ENCODE measurements at places on chromosomes 5 and 9.

- no peak for DNase-seq
These were observed 126.8 kb upstream of the FBXL7 start for GRCh38 chr5:15373151-15373550.

DNA sequence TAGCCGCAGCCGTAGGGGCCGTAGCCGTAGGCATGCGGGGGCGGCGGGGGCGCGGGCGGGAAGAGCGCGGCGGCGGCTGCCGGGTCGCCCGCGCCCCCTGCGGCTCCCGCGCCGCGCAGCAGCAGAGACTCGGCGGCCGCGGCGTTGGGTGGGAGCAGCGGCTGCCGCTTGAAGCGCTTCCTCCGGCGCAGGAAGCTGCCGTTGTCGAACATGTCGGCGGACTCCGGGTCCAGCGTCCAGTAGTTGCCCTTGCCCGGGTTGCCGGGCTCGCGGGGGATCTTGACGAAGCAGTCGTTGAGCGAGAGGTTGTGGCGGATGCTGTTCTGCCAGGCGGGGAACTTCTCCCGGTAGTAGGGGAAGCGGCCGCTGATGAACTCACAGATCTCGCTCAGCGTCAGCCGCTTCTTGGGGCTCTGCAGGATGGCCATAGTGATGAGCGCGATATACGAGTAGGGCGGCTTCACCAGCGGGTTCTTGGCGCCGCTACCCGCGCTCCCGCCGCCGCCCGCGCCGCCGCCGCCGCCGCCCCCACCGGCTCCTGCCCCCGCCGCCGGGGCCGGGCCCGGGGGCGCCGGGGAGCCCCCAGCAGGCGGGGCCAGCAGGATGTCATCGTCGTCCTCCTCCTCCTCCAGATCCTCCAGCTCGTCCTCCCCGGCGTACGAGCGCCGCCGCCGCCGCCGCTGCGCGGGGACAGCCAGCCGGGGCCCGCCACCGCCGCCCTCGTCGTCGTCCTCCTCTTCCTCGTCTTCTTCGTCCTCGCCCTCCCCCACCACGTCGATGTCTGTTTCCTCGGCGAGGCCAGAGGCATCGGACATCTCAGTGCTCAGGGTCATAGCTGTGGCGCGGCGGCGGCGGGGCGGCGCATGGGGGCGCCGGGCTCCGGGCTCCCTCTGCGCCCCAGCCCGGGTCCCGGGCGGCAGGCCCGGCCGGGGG, 781 bp downstream of the FOXD1 start:
- DNase-seq: peak; percentile 69

DNA sequence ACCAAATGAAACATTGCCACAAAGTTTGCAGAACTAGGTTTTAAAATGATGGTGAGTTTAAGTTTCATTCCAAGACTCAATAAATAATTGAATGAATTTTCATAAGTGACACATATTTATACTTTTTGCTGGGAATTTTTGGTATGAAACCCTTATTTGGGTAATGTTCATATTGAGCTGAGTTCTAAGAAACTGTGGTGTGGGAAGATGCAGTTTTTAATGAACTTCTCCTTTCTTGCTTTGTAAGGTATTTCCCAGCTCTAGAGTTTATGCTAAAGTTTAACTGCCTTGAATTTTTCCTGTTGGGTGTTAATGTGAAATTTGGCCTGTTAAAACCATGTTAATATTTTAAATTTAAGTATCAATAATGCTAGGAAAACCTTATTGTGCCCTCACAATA, 15.1 kb downstream of the RABGAP1 start:
- DNase-seq: no peak

GRCh38 chr5:136337788-136338187, 27.6 kb downstream of the TRPC7 start:
- DNase-seq: no peak

GRCh38 chr5:176985516-176985915, 21.1 kb downstream of the UIMC1 start:
- DNase-seq: no peak

GRCh38 chr9:71819115-71819739, 50.9 kb upstream of the CEMIP2 start:
- peak; percentile 75 for DNase-seq

GRCh38 chr9:30120666-30121065, 2263.8 kb upstream of the ACO1 start:
- DNase-seq: no peak

- DNase-seq: no peak
These were observed 820 bp upstream of the CFAP90 start for GRCh38 chr5:7851617-7852289.

- DNase-seq: no peak
These were observed 377.8 kb upstream of the CLINT1 start for GRCh38 chr5:158236511-158237335.

DNA sequence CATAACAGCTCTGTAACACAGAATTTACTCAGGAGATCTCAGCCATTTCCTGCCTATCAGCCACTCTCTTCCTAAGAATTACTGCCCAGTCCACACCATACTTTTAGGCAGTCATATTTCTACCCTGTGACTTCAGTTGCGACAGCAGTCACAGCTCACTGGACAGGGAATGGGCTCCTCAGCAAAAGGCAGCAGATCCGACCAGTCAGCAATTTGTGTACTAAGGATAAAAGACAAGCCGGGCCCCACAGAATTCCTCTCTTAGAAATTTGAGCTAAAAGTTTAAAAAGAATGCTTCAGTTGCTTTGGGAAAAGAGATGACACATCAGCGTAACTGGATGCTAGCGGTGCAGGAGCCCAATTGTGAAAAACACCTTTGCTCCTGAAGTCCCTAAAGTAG, 172.1 kb downstream of the ENC1 start:
- no peak for DNase-seq

DNA sequence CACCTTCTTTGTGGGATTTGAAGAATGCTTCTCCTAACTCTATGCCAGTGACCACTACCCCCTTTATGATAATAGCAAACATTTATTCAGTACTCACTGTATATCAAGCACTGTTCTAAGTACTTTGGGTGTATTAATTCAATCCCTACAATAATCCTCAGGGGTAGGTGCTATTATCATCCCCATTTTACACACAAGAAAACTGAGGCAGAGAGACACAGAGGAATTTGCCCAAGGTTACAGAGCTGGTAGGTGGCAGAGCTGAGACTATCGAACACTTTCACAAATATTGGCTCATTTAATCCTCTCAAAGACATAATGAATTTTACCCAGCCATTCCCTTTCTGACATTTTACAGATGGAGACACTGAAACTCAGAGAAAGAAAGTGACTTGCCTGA, 9.8 kb upstream of the LARP1 start:
- DNase-seq: no peak

DNA sequence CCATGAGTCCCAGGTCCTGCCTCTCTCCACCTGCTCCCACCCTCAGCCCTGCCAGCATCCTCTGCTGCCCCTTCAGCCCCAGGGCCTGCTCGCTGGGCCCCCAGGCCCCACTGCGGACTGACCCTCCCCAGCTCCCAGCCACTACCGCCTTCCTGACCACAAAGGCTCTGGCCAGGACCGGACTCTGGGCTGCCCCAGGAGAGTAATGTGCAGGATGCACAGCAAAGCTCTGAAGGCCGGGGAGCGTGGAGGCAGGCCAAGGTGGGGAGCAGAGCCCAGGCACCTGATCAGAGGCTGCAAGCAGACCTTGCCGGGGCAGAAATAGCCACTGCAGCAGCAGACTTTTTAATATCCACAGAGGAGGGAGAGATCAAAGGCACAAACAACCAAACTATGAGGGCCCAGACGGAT, 27.9 kb downstream of the IPPK start:
- no peak for DNase-seq

GRCh38 chr5:11104210-11104609, 343.2 kb upstream of the DAP start:
- peak; percentile 62 for DNase-seq

GRCh38 chr9:117528225-117528624, 113.4 kb upstream of the ASTN2 start:
- DNase-seq: no peak

DNA sequence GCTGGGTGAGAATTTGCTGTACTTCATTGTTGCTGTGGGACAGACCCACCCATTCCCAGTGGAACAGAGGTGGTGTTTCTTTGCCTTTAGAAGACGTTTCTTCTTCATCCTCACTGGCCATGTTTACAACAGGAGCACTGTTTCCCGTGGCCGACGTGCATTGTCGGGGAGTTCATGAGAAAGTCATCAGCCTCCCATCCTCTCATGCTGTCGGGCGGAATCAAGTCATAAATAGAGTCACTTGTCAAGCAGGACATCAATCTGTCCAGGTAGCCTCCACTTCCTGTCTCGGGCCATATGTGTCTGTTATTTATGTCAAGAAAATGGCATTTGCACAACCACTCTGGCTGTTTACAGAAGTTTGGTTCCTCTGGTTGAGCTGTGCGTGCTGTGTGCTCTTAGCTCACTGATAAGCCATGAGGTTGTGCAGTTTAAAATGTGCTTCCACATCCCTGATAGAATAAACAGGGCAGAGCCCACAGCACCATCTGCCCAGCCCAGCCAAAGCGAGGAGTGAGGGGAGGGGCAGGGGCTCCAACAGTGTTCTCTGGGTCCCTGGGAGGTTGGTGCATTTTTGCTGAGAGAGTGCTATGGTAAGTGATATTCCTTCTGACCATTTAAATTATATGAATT, 401.9 kb upstream of the IRX2 start:
- DNase-seq: no peak

GRCh38 chr5:11898-12297, 80.1 kb upstream of the PLEKHG4B start:
- peak; percentile 60 for DNase-seq

DNA sequence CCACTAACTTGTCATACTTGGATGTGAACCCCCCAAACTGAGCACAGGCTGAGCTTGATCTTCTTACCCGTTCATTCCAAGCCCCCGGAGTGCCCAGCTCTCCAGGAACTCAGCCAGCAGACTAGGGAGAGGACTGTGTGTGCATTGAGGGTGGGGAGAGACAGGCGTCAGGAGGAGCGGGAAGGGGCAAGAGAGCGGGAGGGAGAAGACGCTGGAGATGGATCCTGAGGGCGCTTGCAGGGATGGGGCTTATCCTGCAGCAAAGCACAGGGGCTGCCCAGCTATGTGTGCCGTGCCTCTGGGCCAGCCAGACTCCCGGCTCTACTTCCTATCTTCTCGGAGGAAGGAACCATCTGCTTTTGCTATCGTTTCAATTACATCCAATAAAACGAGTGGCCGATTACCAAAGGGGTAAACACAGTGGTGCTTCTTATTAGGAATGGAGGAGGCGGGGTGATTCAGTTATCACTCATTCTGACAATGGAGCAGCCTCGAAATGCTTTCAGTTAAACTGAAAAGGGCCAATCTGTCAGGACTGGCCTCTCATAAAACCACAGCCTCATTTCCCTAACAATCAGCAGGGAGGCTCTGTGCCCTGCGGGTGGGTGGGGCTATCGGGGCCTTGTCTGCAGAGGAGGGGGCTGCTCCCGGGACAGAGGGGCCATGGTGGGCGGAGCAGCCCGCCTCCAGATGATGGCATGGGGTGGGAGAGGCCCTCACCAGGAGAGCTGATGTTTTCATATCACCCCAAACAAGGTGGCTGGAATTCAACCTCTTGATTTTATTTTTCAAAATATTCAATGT, 168.2 kb downstream of the DAB2IP start:
- peak; percentile 87 for DNase-seq

- no peak for DNase-seq
These were observed 9.4 kb upstream of the CD74 start for GRCh38 chr5:150422075-150422474.

DNA sequence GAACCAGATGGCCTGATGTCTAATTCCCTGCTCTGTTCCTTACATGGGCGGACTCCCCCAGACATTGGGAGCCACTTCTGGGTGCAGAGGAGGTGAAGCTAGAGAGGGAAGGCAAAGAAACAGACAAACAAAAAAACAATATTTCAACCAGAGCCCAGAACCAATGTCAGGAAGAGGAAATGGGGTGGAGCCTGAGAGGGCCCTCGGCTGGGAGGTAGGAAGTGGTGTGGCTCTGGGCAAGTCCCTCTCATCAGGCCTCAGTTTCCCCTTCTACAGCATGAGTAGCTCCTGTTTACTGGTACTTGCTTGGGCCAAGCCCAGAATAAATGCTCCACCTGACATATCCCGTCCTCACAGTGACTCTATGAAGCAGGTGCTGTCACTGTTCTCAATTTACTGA, 11.1 kb downstream of the SH2D3C start:
- DNase-seq: no peak

DNA sequence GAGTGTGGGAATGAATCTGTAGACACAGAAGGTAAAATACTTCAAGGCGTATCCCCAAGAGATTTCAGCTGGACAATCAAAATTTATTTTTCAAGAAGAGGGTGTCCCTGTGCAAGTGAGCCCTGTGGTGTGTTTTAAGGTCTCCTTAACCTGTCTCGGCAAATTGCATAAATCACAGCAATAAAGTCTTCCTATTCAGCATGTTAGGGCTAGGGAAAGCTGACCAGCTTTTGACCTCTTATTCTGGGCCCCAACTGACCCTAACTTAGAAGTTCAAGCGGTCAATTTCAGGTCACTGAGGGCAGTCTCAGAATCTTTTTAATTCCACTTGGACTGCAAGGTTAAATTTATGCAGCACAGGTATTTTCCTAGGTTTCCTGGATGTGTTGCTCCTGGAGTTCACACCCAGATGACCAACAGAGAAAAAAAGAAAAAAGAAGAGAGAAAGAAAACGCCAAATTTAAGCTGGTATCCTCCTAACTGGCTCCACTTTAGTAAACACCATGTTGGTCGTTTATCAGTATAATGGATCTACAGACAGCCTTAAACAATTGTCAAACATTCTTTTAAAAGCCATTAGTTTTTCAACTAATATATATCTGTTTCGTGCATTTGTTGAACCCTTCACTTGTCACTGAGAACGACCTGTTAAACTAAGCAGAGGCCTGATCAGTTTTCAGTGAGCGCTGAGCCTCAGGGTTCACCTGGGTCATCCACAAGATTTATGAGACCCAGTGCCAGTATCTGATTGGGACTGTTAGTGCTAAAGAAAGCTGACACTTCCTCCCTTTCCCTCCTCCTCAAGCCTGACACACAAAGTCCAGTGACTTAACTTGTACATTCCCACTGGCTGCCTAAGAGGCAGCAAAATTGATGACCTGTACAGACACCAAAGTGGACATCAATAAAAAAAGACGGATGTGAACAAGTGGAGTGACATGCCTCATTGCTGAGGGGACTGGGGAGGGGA, 546.1 kb downstream of the NR2F1-AS1 start:
- no peak for DNase-seq

GRCh38 chr5:160843240-160843639, 8.8 kb downstream of the ATP10B start:
- DNase-seq: no peak

- peak; percentile 95 for DNase-seq
These were observed 124.6 kb downstream of the GPBP1 start for GRCh38 chr5:57298295-57298984.

- no peak for DNase-seq
These were observed 245.7 kb upstream of the IRX2 start for GRCh38 chr5:2997179-2997578.

GRCh38 chr9:105204416-105204815, 40.0 kb upstream of the SLC44A1 start:
- DNase-seq: no peak
